ENCODE measurements at places on chromosomes 1 and 21.
A peak's percentile ranks its signal among the peaks of the same experiment; 100 is the strongest.

DNA sequence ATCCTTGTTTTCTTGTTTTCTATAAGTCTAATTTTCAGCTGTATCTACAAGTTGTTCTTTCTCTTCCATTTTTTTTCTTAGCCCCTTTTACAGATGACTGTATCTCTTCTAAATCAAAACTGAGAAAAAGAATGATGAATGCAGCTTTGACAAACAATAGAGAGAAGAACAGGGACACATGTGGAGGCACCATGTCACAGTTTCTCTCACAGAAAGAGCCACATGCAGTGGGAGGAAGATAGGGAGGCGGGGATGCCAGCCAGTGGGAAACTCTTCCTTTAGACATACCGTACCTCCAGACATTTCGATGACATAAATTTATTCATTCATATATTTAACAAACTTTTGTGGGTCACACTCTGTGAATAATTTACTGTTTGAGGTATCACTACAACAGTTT lies 45.5 kb downstream of the NME7 start:
- no peak for DNase-seq

DNA sequence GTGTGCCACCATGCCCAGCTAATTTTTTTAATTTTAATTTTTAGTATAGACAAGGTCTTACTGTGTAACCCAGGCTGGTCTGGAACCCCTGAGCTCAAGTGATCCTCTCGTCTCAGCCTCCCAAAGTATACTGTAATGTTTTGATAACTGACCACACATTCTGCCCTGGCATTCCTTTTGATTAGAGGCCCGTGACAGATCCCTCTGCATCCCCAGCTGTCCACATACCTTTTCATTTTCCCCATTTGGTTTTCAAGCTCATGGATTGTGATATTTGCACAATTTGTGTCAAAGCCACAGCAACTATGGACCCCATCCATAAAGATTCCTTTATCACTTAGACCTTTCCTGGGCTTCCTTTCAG lies 116.8 kb upstream of the ATP1A1 start:
- no peak for DNase-seq

DNA sequence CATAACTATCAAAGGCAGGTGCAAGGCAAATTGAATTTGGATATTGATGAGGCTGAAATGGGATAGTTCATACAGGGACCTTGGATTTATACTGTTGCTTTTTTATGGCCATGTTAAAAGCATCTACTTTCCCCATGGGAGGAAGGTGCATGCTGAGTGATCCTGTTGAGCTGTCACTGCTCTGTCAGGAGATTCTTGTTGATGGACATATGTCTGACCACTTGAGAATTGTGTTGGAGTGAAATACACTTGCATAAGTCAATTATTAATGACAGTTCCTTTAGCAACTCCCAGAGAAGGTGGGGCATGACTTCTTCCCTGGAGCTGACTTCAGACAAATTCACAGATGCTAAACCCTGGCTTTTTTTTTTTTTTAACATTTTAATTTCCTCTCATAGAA lies 58.4 kb upstream of the DYNLT5 start:
- DNase-seq = no peak

DNA sequence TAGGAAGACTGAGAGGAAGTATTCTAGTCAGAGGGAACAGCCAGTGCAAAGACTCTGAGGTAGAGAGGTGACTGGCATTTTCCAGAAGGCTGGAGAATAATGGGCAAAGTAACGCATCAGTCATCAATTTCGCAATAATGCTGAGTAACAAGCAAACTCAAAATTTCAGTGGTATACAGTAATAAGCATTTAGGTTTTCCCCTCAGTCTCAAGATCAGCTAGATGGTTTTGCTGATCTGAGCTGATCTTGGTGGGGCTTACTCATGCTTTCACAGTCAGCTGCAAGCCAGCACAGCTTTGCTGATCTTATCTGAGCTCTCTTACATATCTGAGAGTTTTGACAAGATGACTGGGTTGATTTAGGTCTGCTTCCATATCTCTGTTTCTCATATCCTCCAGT lies 108.7 kb downstream of the TSEN15 start:
- DNase-seq = no peak

DNA sequence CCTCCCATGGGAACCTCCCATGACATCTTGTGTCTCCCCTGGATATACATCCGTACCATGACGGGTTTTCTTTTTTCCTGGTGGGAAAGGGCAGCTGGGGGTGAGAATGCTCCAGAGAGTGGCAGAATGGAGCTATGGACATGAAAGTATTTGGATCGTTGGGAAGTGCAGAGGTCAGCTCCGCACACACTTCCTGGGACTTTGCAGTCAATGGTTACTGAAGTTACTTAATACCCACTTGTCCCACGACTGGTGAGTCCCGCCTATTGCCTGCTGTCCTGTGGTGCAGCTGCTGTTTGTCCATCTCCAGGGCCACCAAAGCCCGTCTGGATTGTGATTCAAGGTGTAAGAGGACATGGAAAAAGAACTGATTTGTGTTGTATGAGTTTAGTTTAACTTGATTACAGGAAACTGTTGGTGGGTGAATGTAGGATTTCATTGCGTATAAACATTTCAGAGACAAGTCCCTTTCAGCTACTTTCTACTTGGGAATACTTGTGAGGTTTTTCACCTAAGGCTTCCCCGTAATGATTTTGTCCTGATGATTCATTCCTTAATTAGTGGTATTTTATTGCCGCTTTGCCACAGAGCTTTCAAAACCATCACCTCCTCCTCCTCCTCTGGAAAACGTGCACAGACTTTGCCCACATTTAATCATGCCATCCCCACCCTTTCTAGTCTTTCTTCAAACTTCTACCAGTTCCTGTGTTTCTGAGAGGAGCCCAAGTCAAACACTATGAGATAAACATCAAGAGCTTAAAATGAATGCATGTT lies 308.8 kb downstream of the KIF26B start:
- no peak for DNase-seq

GRCh38 chr21:42785666-42786427 lies 93.5 kb downstream of the WDR4 start:
- no peak for DNase-seq

- DNase-seq = no peak
Observed at GRCh38 chr1:154714052-154714623, 106.2 kb upstream of the ADAR start.

GRCh38 chr1:26126321-26127084 lies 14.9 kb downstream of the PDIK1L start:
- DNase-seq = peak; percentile 26

DNA sequence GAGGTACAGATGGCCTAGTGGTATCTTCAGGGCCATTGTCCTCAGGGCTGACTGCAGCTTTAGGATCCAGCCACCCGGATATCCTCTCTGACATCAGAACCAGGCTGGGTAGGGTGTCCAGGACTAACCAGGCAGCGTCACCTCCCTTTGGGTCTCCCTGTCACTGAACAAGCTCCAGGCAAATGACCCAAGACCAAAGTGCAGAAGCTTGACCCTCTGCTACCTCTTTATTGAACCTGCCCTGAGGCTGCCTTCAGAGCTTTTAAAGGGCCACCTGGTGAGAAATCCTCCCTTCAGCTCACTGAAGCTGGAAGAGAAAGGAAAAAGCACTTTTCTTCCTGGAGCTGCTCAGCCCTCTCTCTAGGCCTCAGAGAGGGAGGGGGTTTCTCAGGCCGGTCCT lies 79.1 kb upstream of the VAMP3 start:
- DNase-seq = no peak

- peak; percentile 96 for DNase-seq
Observed at GRCh38 chr1:226723657-226724532, 15.2 kb downstream of the ITPKB start.

GRCh38 chr1:57431400-57431799 lies 7.5 kb upstream of the DAB1 start:
- DNase-seq = no peak

- no peak for DNase-seq
Observed at GRCh38 chr1:198598796-198599321, 40.0 kb upstream of the PTPRC start.

DNA sequence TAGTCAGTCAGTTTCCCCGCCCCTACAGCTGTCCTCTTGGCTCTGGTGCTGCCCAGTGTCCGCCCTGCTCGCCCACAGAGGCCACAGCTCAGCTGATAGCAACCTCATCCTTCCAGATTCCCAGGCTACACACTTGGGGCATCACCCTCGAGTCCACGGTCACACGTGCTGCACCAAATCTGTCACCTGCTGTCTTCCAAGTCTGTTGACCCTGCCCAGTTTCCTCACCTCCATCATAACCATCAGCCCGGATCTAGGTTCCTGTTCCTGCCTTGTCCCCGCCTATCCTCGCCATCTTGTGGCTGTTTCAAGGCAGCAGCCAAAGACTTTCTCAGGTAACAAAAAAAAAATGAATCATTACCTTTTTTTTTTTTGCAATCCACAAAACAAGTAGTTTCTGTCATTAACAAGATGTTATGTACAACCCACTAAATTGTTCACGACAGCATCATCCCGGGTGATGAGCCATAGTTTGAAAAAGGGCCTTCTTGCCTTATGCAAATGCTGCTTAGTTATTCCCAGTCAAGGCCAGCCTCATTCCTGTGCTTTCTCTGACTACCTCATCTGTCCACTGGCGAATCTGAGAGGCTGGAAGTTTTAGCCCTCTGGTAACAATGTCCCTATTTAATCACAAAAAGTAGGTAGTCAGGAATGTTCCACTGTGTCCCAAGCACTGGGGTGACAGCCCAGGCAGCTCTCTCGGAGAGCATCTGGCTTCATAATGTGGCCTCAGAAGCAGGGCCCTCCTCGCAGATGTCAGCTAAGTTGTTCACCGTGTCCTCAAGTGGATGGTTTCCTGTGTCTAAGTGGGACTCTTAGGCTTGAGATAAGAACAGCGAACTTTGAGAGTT lies 4.9 kb upstream of the MIIP start:
- no peak for DNase-seq

DNA sequence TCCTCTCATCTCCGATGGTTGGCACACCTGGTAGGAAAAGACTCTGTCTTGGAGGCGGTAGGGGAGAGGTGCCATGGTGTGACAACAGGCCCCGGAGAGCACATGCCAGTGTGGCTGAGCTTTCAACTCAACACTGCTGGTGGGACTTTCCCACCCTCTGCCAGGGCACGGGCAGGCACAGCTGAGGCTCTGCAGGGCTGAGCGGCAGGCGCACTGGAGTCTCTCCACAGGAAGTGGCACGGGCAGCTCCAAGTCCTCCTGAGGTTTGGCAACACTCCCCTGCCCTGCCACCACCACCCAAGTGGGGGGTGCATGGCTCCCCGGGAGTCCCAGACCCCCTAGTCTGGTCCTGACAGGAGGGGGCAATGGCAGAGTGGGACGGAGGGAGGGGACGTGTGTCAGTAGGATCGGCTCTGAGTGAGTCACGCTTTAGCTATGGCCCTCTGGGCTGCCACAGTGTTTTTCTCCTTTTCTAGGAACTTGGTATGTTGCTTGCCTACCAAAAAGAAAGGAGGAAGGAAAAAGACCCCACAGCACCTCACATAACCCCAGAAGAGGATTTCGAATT lies 27.3 kb upstream of the EVA1B start:
- no peak for DNase-seq

All from HAP-1 (cell line).